ENCODE measurements at places on chromosomes 7 and 10.

DNA sequence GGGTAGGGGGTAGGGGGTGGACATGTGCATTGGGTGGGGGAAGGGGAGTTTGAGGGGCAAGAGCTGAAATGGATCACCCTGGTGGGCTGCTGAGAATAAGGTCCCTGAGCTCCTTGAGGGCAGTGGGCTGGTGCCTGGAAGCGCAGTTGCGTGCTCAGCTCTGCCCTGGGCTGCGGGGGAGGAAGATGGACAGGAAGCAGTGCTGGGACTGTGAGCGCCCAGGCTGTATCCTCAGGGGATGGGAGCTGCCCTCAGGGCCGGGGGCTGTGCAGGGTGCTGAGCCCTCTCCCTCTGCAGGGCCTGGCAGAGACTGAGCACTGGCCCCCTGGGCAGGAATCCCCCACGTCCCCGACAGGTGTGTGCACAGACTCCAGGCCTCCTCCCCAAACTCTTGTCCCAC, 24.4 kb upstream of the ZNF467 start:
- DNase-seq, result no peak

- DNase-seq, result no peak
These were observed 206.1 kb upstream of the NPSR1 start for GRCh38 chr7:34451923-34452322.

DNA sequence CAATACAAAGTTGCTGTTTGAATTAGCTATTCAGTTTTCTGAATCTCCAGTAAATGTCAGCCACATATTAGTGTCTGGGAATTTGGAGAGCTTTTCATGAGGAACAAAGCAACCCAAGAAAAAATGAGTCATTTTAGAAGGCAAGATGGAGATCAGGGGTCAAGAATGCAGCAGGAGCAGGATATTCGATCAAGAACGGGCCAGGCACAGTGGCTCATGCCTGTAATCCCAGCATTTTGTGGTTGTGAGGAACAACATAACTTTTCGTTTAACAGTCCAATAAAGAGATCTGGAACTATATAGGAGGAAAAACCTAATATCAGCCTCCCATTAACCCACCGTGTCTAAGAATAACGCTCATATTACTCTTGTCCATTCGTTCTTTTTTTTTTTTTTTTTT, 600.5 kb downstream of the MAGI2 start:
- DNase-seq, result no peak

GRCh38 chr10:70812814-70813213, 2.9 kb upstream of the SGPL1 start:
- no peak for DNase-seq

DNA sequence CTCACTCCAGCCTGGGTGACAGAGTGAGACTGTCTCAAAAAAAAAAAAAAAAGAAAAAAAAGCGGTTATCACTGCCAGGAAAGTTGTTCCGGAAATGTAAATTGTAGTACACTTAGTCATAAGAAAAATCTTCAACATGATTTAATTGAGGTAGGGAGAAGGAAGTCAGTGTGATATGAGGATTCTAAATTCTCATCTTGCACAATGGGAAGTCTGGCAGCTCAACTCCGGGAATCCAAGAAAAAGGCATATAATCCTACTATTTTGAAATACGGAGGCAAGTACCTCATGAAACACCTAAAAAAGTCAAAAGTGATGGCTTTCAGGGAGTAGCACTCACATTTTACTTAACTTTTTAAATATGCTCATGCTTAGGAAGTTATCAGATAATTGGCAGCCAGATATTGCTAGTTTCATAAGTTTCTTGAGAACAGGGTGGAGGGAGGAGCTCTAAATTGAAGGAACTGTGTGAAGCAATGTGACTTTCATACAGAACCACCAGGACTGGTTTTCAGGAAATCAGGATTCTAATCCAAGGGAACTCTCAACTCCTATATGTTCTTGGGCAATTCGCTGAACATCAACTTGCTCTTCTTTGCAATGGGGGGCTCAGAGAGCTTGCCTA, 2.7 kb upstream of the C7orf25 start:
- no peak for DNase-seq

Measured in upper lobe of right lung (tissue), 1 donor.